ENCODE measurements at places on chromosomes 11 and 22. TPM values are rescaled to one million over a fixed set of nuclear protein-coding genes. Genes with fewer than 3 reads are reported as not detected.
A peak's percentile ranks its signal among the peaks of the same experiment; 100 is the strongest.

Gene DERL3
- 0.26 TPM for total RNA-seq

GRCh38 chr11:12272821-12273617 lies 104.4 kb upstream of the PARVA start:
- DNase-seq: peak; percentile 50

- no peak for DNase-seq
These were observed 137.8 kb downstream of the GRIK4 start for GRCh38 chr11:120649316-120649715.

DNA sequence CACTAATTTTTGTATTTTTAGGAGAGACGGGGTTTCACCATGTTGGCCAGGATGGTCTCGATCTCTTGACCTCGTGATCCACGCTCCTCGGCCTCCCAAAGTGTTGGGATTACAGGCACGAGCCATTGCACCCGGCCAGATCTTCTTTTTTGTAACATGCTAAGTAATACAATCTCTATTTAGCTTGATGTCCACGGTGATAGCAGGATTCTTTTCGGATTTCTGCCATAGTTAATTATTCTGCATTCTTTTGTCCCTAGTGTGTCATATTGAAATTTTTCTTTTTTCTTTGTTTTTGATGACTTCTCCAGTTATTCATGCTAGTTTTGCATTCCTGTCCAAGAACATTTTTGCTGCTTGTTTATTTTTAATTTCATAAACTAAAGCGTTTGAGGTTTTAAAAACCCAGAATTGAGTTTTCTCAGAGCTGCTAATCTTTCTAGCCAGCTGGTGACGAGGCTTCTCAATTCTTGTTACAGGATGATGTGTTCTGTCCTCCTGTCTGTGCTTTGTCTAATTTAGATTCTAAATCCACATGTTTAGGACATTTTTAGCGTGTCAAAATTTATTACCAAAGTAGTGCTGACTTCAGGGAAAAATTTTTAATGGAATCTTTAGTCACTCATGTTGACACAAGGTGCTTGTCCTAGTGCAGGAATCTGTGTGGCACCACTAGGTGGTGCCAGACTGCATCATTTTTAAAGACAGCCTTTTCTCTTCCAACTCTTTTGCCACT lies 21.8 kb downstream of the NF2 start:
- peak; percentile 64 for DNase-seq

- DNase-seq: no peak
These were observed 214.5 kb upstream of the UBASH3B start for GRCh38 chr11:122440811-122441665.
